HCT116 (cell line): ENCODE measurements at places on chromosomes 16 and 17.
A peak's percentile ranks its signal among the peaks of the same experiment; 100 is the strongest.

- DNase-seq, result no peak
These were observed 159.6 kb downstream of the HS3ST2 start for GRCh38 chr16:22973522-22973921.

- no peak for DNase-seq
These were observed 79.6 kb upstream of the TOB1 start for GRCh38 chr17:50945779-50946222.

- no peak for DNase-seq
These were observed 88.5 kb downstream of the SMG6 start for GRCh38 chr17:2214929-2215615.

GRCh38 chr16:80746231-80746630, 58.2 kb downstream of the CDYL2 start:
- no peak for DNase-seq

GRCh38 chr17:37774504-37774903, 29.6 kb upstream of the HNF1B start:
- no peak for DNase-seq

GRCh38 chr16:72036098-72036497, 18.2 kb upstream of the HP start:
- no peak for DNase-seq

GRCh38 chr16:12613131-12613991, 190.3 kb downstream of the CPPED1 start:
- DNase-seq, result peak; percentile 94

DNA sequence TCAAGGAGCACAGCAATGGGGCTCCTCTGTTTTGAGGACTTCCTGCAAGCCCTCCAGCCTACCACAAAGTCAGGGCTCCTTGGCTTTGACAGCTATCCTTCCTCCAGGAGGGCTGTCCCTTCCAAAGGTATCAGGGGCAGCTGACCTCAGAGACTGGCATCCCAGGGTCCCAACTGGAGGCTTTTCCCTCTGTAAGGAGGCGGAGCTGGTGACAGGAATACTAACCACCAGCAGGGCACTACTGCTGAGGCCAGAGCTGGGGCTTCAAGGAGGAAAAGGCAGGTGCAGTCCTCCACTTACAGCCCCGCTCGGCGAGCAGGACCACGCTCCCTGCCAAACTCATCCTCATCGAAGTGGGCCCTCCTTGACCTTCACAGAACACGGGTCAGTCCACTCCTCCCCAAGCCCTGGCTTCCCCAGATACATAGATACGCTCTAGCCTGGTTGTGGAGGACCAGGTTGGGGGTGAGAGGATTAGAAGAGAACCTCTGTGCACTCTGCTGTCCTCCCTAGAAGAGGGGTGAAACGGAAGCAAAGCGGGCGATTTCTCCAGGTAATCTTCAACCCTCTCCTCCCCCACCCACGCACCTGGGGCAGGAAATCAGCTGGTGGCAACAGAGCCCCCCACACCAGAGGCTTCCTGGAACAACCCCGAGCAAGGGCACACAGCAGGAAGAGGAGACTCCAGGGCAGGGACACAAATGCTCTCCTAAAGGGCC, 20.5 kb downstream of the ST3GAL2 start:
- DNase-seq, result no peak

- DNase-seq, result no peak
These were observed 303.8 kb upstream of the ASIC2 start for GRCh38 chr17:33596899-33597298.

DNA sequence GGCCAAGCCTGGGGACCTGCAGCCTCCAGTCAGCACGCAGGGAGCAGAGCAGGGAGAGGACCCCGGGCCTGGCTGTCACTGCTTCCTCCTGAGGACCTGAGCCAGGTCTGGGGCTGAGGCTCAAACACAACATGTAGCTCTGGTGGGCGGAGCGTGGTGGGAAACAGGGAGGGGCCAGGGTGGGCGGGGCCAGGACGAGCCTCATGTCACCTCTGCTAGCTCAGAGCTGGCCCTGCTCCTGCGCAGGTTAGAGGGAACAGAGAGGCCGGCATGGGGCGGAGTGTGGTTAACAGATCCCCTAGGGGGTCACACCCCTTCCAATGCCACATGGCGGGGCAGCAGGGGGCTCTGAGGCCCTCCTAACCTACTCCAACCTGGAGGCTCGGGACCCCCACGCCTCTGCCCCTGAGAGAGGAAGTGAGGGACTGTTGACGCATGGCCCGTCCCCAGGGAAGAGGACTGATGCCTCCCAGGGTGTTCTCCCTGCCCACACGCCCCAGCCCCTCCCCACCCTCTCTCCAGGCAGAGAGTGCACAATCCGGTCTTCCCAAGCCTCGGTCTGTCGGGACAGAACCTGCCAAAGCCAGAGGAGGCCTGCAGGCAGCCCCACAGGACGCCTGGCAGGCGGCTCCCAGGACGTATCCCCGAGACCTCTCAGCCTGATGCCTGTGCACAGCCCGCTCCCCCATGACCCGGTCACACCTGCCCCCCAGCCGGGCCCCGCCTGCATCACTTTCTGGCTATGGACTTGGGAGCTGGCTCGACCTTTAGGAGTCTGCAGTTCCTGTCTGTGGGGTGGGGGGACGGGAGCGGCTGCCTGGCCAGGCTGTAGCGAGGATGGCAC, 15.2 kb downstream of the PIEZO1 start:
- no peak for DNase-seq

- DNase-seq, result no peak
These were observed 1034.5 kb upstream of the EEF2KMT start for GRCh38 chr16:6132121-6132520.

DNA sequence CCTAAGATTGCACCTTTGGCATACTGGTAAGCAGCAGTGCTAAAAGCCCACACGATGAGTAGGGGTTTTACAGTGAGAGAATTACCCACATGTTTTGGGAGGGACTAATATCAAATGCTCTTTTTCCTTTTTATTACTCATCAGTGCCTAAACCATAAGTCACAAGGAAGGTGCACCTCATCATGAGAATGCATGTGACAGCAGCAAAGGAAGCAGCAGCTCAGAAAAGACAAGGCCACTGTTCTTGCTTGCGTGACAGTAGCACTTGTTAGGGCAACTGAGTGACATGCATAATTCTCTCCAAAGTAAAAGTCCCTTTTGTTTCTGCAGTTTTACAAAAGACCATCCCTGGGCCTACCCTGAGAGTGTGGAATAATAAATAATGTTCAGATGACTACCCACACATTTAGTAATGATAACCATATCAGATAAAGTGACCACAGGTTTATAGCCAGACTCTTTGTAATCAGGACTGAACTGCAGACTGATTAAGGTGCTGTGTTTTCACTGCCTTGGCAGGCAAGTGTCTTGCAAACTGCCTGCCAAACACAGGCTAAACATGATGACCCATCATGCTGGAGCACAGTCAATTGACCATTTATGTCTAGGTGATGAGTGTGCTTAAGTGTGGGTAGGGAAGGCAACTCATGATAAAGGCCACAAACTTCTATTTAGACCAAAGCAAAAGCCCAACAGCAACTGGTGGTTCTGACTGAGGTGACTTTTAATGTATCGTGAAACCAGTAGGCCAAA, 1751.4 kb downstream of the TP53TG3F start:
- DNase-seq, result no peak

DNA sequence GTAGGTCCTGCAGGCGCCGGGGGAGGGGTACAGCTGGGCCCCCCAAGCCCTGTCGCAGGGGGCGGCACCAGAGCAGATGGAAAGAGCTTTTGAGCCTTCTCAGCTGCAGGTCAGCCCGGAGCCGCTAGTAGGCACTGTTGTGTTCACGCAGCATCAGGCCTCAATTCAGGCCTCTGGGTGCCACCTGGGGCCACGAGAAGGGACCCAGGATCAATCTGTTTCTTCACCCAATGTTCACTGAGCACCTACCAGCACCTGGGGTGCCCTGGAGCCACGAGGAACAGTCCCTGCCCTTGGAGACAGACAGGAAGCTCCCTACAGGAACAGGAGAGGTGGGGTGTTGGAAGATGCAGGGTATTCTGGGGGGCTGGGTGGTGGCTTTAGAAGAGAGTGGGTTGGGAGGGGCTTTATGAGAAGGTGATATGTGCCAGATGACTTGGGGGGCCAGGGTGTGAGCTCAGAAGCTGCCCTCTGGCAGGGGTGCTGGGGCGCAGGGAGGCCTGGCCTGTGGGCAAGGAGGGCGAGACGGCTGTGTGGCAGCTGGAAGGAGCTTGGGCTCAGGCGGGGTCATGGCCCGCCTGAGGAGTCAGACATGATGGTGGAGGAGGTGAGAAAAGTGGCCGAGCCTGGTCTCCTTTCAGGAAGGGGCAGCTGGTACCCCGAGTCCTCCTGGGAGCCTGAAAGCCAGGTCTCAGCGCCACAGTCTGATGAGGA, 121.9 kb upstream of the GSE1 start:
- peak; percentile 31 for DNase-seq

GRCh38 chr17:39791111-39791992, 53.6 kb downstream of the GRB7 start:
- no peak for DNase-seq
